ENCODE measurements at places on chromosomes 16 and 17. TPM values are rescaled to one million over a fixed set of nuclear protein-coding genes. Genes with fewer than 3 reads are reported as not detected.

TMC7 gene
- polyA plus RNA-seq, result 3.4 TPM

DNA sequence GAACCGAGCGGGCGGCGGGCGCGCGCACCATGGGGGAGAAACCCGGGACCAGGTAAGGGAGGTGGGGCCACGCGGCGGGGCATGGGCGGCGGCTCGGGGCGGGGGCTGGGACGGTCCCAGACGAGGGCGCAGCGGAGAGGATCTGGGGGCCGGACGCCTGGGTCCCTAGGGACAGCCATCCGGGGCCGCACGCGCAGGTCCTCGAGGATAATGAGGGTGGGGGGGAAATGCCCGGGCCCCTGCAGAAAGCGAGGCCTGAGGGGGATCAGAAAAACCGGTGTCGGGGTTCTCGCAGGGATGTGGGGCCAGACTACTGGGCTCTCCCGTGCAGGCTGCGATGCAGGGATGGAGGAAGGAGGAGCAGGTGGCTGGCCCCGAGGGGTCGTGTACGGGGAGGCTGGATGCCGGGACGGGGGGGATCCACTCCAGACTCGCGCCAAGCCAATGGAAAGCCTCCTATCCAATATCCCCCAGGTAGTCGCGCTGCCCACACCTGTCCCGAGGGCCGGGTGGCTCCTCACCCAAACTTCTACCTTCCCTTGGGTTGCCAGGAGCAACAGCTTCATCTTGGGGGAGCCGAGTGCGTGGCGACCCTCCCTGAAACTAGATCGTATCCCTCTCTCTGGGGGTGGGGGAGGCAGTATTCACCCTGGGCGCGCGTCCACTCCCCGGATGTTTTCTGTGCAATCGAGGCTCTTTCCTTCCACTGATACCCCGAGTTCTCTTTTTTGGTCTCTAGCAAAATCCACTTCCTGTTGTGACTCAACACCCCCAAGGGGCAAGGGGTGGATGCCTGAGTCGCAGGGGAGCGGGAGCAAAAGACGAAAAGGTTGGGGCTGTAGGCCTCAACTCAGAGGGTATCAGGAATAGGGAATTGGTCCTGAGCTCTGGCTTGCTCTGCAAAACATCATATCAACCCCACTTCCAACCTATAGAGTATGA lies 532 bp downstream of the ARRB2 start:
- DNase-seq, result no peak

GRCh38 chr16:84069540-84069939 lies 26.9 kb upstream of the SLC38A8 start:
- no peak for DNase-seq

DNA sequence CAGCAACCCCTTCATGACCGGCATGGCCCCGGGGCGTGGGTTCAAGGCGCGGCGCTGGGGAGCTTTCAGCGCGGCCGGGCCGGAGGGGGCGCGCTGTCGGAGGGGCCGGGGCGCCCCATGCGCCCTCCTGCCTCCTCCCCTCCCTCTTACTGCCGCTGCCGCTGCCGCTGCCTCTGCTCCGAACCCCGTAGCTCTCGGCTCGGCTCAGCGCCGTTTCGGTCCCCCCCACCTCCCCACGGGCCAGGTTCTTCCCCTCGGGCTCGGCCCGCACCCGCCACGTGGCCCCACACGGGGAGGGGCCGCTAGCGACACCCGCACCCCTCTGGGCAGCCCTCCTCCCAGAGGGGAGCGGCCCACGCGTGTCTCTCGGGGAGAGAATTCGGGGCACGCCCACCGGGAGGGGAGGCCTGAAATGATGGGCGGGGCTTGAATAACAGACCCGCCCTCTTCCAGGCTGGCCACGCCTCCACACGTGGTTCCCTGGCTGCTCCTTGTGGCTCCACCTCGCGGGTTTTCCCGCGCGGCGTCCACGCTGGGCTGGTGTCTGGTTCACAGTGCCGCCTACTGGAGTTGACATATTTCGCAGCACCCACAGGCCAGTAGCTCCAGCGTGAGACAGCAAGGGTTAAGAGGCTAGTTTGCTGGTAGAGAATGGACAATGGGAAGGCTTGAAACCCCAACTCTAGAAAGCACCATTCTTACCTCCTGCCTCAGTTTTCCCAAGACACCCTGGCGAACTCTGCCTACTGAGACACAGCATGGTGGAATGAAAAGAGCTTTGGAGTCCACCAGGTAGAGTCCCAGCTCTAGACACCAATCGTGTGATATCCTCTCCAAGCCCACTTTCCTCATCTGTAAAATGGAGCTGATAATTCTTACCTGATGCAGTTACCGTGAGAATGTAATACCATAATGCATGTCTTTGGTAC lies at the start of gene KCNH4:
TSS of gene KCNH4 (minus strand) at position 221 of the 929 bp plus-strand sequence. CDS start at position 24, 197 bp downstream.
- no peak for DNase-seq

- DNase-seq, result no peak
These were observed 142.8 kb downstream of the PRKCA start for GRCh38 chr17:66445229-66445628.

DNA sequence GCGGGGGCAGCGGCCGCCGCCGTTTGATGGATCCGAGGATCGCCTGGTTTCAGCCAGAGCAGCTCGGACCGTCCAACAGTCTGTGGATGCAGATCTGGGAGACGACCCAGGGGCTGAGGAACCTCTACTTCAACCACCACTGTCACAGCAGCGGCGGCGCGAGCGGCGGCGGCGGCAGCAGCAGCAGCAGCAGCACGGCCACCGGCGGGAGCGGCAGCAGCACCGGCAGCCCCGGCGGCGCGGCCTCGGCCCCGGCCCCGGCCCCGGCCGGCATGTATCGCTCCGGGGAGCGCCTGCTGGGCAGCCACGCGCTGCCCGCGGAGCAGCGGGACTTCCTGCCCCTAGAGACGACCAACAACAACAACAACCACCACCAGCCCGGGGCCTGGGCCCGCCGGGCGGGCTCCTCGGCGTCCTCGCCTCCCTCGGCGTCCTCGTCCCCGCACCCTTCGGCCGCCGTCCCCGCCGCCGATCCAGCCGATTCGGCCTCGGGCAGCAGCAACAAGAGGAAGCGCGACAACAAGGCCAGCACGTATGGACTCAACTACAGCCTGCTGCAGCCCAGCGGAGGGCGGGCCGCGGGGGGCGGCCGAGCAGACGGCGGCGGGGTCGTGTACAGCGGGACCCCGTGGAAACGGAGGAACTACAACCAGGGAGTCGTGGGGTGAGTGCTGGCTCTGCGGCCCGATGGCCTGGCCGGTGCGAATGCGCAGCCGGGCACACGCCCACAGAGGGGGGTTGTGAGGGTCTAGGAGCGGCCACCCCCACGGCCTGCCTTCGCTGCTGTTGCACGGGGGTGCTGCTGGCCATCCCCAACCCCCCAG lies 702 bp downstream of the TENT4B start:
- no peak for DNase-seq

TPPP3 gene
- 14.6 TPM for polyA plus RNA-seq

DNA sequence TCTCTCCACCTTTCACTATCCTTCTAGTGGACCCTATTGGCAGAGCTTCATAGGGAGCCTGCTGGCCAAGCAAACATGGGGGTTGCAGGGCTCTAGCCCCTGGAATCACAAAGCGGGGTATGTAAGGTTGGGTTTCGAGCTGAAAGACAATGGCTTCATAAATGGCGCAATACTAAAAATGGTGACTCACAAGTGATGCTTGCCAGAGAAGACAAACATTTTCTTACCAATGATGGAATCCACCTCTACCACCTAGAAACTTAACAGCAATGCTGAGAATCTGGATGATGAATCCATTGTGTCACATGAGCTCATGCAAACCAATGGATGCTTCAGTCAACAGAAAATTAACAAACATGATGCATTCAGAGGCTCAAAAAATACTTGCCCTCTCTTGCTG lies 375.3 kb upstream of the PSMD7 start:
- no peak for DNase-seq

- DNase-seq, result no peak
These were observed 88.4 kb downstream of the RBFOX3 start for GRCh38 chr17:79522414-79522813.

LRRC45 gene
- polyA plus RNA-seq, result 14.9 TPM

DNA sequence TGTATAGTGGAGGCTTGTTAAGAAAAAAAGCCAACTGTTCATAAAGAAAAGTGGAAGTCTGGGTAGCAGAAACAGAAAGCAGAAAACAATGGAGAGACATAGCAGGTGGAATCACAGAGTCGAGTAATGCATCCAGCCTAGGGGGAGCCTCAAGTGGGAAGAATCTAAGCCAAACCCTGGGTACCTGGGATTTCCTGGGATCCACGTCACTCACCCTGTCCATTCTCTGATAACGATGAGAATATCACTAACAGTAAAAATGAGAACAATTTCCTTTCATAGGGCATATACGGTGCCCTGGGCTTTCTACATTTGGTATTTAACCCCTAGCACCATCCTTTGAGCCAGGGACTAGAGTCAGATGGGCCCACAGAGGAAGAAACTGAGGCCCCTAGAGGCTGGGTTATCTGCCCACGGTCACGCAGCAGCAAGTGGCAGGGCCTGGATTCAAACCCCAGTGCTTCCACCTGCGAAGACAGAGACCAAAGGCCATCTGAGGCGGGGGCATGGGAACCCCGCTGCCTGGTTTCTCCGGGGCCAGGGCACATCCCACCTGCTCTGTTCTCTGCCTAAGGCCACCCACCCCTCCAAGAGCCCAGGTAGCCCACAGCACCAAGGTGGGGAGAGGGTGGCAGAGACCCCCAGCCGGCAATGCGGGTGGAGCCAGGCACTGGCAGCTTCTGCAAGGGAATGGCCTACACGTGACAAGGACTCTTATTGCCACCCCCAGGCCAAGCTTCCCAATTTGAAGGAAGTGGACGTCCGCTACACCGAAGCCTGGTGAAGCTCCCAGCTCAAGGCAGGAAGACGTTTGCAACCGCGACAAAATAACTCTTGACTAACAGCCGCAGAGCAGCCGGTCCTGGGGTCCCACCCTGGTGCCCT lies 69.8 kb upstream of the PLCG2 start:
- DNase-seq, result no peak

DNA sequence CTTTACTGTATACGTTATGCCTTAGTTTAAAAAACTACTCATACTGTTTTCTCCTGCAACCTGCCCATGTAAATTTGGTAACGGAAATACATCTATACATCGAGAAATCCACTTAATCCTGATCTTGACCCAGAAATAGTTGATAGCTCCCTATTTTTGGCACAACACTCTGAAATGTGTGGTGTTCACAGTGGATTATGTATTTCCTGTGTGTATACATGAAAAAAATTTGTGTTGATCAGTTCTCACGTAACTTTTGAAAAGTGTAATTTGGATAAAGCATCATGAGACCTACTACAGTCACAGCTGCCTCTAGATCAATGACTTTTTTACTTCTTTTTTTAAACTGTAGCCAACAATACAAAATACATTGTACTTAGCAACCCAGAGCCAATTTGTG lies 90.7 kb downstream of the VMP1 start:
- DNase-seq, result no peak

DNA sequence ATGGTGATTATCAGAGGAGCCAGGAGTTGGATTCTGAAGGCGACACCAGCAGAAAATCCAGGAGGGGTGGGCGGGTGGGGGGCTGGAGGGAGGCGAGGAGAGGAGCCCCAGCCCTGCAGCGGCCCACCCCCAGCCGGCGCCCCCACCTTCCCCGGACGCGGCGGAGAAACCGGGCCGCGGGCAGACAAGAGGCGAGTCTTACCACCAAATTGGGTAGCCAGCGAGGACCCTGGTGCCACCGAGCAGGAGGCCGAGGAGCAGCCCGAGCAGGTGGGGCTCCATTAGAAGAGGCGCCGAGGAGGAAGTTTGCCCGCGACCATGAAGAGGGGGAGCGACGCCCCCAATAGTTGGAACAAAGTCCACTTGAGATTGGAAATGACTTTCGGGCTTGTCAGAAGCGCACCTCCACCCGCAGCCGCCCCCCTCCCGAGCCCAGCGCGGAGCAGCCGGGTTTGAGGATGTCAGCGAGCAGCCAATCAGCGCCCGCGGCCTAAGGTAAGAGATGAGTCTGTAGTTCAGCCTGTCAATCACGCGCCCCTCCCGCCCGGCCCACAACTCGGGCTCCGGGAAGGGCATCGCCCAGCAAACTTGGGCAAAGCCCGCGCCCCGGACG lies at the start of gene WNT3:
TSS of gene WNT3 (minus strand) at position 377 of the 613 bp plus-strand sequence. CDS start at position 282, 95 bp downstream.
- no peak for DNase-seq

DNA sequence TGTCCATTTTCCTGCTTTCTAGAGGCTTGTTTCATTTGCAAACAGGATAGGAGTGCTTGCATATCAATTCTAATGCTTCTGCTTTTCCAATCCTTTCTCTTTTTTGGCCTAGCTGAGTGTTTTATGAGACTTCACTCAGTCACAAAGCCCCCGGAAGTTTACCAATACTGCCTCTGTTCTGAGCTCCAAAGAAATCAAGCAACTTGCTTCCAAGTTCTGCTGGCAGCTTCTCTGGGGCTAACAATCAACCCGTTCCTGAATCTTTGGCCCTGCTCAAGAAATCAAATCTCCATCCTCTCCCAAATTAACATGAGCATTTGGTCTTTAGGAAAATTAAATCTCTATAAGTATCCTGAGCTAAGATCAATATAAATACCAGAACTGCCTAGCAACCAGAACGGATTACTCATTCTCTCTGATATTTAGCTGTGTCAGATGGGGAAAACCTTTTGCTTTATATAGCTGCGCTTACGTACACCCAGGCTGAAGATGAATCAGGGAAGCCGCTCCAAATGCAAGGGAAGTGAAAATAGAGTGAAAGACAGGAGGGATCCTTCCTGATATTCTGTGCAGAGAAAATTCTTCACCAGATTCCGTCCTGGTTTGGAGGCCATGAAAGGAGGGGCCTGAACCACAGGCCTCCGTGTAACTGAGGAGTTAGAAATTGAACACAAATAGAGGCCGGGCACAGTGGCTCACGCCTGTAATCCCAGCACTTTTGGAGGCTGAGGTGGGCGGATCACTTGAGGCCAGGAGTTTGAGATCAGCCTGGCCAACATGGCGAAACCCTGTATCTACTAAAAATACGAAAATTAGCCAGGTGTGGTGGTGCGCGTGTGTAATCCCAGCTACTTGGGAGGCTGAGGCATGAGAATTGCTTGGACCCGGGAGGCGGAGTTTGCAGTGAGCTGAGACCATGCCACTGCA lies 23.3 kb upstream of the GRB2 start:
- no peak for DNase-seq

DNA sequence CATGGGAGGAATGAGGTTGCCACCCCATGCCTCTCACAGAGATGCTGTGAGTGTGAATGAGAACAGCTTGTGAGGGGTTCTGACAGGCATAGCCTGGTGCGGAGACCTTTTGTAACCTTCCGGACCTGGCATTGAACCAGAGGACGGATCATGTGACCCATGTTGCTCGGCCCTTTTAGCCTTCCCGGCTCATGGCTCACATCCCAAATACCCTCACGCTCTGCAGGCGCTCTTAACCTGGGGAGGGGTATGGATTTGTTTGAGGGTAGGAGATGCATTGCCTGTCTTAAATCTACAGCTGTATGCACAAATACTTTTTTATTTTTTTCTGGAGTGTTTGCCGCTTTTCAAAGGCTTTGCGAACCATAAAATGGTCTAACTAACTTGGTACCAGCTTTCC lies 102.4 kb upstream of the CRHR1 start:
- DNase-seq, result no peak

CNGB1 gene
- not detected for polyA plus RNA-seq

PYY gene
- not detected for polyA plus RNA-seq

All from urinary bladder (tissue), 4 donors.